Activated CD4-positive, CD25-positive, alpha-beta regulatory T cell treated with anti-CD3 and anti-CD28 coated beads, Interleukin-2, amount 50 U/mL, for 72 hours (primary cell): ENCODE measurements at places on chromosomes 6 and 20.

DNA sequence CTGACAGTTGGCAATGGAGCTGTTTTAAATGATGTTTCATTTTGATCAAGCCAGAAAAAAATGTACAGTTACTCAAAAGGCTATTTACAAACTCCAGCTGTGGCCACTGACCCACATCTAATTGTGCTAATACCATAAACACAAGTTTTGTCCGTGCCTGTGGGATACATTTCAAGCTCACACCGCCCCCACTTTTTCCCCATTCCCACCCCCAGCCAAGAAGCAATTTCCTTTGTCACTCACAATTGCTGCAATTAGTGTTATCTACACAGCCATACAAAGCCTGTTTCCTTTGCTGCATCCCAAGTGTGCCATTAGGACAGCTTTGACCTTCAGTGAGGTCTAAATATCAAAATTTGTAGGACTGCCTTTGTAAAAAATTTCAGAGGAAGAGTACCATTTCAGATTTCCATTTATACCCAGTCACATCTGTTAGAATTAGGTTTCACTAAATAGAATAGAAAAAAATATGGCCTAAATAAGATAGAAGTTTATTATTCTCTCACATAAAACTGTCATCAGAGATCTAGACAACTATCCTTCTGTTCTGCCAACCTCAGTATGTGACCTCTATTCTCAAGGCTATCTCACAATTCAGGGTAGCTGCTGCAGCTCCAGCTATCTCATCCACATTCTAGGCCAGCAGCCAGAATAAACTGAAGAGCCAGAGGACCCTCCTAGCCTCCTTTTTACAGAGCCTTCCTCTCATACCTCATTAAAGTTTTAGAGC, 202.6 kb downstream of the NFATC2 start:
- no peak for DNase-seq

DNA sequence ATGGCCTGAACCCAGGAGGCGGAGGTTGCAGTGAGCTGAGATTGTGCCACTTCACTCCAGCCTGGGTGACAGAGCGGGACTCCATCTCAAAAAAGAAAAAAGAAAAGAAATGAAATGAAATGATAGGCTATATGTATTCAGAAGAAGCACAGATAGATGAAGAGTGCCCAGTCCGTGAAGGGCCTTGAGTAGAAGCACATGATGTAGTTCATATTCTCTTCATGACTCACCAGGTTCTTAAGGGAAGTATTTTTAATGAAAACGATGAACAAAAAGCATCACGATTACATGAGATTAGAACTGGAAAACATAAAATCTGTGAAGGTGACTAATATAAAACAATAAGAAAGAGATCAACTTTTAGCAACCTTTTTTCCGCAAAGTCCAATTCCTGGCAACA, 29.8 kb downstream of the TPD52L1 start:
- no peak for DNase-seq

DNA sequence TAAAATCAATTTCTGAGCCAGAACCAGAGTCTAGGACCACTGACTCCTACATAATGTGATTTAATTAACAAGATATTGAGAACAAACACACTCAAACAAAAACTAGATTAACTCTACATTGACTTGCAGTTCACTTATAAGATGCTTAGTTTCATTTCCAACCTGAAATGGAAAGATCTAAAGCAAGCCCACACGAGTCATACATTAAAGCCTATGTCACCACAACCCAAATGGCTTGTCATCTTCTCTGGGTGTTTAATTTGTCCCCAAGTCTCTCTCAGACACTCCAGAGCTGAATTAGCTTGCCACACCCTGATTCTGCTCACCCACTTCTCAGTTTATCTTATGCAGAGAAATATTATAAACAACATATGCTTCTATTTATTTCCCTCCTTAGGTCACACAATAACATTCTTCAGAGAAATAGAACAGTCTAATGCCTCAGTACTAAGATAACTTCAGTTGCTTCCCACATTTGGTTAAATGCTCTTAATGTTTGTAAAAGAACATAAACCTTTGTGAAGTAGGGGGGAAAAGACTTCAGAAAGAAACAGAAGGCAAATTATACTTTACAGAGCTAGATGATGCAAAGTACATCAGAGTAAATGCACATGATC, 8.8 kb upstream of the FBXO30 start:
- no peak for DNase-seq

DNA sequence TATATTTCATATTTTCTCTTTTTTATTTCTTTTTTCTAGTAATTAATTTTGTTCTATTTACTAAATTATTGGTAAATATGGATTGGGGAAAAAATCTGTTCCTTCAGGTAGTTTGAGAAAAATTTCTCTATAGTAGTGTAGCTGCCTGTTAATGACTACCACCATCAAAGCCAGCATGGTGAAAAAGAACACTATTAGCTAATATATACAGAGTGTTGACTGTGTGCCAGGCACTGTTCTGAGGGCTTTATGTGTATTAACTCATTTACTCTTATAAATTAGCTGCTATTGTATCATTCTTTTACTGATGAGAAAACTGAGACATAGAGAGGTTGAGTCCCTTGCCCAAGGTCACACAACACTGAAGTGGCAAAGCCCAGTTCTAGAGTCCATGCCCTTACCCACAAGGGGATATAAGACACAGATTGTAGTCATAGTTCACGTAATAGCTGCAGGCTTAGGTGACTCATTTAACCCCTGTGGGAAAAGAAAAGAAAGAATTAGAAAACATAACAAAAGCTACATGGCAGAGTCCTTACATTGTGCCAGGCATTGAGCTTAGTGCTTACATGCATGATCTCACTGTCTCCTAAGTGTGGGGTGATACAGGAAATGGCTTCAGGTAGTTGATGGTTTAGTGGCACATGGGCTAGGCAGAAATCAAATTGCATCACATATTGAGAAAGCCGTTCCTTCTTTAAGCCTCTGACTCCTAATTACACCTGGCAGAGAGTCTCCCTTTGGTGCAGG, 12.2 kb upstream of the AKIRIN2 start:
- DNase-seq = no peak

DNA sequence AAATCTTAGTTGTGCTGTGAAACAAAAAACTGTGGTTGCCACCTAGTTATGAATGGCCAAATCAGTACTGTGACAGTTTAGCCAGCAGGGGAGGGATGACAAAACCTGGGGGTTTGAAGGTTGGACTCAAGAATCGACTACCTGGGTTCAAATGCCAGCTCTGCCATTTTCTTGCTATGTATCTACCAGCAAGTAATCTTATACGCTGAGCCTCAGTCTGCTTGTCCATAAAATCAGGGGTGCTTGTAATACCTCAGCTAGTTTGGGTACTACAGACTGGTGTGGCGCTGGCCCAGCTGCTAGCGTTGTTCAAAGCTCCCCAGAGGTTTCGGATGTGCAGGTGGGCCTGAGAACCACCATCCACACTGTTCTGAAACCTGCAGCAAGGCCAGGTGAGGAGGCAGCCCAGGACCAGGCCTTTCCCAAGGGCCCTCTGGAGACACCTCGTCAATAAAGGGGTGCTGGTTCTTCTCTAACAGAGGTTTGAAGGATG, 40.4 kb downstream of the TRAM2 start:
- no peak for DNase-seq

DNA sequence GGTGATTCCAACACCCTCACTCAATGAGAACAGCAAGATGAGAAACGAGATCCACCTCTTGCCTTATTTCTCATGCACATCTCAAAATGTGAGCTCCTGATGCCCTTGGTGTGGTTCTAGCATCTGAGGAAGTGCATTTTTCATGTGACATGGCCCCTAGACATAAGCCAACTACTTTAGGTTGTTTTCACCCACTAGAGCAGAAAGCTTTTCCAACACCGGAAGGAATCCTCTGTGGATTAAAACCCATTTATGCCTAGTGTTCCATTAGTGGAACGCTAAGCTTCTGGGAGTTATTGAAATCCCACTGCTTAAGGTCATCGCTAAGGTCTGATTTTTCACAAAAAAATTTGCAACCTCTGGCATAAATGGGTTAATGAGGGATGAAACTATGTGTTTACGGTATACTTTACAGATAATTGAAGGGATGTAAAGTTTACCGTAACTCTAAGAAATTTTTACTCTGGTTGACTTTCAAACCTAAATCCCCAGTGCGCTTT, 24.0 kb downstream of the CYP24A1 start:
- no peak for DNase-seq

GRCh38 chr20:47167846-47168245, 188.7 kb downstream of the ZMYND8 start:
- no peak for DNase-seq

DNA sequence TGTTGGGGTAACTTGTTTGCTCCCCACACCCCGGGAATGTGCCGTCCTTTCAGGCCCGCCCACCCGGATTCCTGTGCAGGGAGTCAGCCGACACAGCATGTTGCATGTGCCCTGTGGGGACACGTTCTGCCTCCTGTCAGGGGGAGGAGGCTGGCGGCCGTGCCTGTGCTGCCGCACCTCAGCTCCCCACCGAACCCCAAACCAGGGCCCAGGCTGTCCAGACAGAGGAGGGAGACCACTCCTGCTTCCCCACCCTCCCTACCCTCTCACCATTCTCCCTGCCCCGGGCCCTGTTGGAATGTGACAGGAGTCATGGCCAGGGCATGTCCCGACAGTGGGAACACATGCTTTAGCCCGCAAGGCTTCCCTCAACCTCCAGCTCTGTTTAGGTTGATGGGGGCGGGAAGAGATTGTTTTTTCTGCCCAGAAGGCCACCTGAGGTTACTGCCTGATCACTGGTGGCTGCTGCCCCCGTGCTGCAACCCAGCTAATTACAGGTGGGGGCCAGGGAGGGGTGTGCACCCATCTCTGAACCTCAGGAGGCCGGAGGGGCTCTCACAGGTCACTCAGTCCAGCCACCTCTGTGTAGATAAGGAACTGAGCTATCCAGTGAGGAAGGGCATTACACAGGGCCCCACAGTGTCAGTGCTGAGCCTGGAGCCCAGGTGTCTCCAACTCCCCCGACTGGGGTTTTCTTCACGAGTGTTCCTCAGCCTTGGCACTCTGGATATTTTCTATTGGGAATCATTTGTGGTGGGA, 13.6 kb downstream of the LRRC73 start:
- no peak for DNase-seq

- no peak for DNase-seq
Observed at GRCh38 chr6:44667226-44667625, 279.7 kb downstream of the CDC5L start.

DNA sequence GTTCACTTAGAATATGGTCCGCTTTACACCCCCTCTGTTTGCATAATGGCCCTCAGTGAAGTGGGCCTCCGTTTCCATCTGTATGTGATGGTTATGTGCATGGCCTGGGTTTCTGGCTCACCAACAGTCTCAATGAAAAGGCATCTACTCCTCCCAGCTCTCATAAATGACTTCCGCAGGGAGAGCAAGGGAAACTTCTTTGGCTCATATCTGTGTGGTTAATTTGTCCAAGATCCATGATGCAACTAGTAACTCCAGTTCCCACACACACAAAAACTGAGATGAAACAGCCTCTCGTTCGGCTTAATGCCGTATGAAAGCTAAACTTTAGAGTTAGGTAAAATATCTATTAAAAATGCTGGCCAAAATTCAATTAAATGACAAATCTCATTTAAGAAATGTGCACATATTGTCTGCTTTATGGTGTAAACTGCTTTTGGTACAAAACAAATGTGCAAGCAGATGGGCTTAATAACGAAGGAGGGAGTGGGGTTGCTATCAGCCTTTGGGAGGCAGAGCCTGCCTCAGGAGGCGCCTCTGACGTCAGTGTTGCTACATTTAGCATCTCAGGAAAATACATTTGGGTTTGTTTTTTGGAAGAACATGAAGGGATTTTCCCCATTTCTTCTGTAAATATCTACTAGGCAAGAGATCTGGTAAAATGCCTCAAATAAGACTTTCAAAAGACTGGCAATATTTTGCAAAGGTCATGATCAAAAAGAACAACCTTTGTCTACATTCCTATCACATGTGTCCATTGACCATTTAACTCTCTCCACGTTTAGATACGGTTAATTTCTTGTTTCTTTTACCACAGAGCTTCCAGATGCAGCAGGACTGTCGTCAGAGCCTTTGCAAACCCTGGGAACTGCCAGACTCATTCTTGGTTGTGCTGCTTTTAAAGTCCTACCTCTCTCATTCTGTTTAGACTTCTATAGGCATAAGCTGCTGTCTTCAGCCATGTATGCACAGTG, 96.8 kb downstream of the ARMC2 start:
- DNase-seq = no peak

DNA sequence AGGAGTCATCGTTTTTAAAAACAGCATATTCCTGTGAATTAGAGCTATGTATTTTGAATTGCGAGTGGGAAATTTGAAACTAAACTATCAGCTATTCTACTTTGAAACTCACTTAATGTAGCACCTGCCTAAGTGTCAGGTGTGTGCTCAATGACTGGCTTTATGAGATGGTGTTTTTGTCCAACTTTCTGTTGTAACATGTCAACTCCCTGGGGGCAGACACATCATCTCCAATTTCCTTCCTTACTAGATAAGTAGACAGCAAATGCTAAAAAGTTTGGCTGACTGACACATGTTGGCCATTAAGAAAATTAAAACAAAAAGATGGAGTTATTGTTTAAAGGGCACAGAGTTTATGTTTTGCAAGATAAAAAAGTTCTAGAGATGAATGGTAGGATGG, 226.9 kb downstream of the TFAP2B start:
- DNase-seq = no peak

- no peak for DNase-seq
Observed at GRCh38 chr6:26367114-26367513, 2.1 kb downstream of the BTN3A2 start.

DNA sequence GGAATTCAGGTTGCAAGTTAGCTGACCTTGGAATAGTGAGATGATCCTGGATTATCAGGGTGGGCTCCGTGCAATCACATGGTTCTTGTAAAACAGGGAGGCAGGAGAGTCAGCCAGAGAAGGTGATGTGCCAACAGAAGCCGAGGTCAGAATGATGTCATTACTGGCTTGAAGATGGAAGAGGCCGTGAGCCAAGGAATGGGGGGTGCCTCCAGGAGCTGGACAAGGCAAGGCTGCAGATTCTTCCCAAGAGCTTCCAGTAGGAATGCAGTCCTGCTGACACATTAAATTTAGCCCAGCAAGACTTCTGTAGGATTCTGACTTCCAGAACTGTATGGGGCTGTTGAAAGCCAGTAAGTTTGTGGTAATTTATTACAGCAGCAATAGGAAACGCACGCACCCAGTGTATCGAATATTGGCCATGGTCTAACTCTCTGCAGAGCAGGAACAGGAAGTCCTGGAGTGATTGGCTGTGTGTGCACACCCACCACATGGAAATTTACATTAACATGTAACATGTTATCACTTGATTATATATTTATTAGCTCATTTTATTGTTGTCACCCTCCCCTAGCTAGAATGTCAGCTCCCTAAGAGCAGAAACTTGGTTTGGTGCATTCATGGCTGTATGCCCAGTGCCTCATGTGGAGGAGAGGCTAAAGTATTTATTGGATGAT, 19.1 kb downstream of the SLC24A3 start:
- DNase-seq = no peak

GRCh38 chr20:32031007-32031958, 20.8 kb upstream of the HCK start:
- peak; percentile 66 for DNase-seq

GRCh38 chr6:125477156-125477555, 175.4 kb upstream of the HDDC2 start:
- no peak for DNase-seq

DNA sequence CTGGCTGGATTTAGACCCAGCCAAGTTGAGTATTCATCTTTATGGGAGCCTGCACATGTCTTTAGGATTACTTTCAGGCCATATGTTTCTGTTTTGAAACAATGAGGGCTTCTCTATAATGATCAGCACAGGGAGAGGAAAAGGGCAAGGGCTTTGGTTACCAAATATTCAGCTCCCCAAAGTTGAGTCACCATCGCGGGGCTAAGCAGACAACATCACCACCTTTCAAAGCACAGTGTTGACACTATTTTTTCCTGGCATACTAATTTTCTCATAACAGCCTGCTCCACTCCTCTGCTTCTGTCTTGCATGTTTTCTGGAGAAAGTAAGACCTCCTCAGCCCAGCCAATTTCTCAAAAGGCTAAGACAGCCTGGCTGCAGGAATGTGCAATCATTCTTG, 4.9 kb downstream of the SCML4 start:
- no peak for DNase-seq
